ENCODE measurements at places on chromosomes 1 and 21.
A peak's percentile ranks its signal among the peaks of the same experiment; 100 is the strongest.

DNA sequence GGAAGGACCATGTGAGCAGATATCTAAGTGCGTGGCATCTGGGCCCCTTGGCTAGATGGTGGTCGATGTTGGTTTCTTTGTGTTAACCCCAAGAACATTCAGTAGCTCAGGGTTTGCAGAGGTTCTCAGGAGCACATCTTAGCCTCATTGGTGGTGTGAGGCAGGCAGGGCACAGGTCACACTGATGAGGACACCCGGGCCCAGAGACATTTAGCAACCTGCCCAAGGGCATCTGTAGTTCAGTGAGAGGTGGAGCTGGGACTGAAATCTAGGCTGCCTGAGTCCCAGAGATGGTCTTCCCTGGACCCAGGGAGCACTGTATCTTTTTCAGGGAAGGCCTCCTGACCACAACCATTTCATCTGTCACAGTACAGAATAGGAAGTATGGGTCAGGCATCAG, 859 bp upstream of the SLC5A9 start:
- no peak for DNase-seq

- no peak for DNase-seq
Measured at GRCh38 chr1:75632350-75632949, 21.5 kb upstream of the SLC44A5 start.

- DNase-seq = no peak
Measured at GRCh38 chr1:223678841-223679240, 13.3 kb upstream of the CAPN8 start.

GRCh38 chr21:33206771-33207281, 22.9 kb upstream of the IFNAR2 start:
- DNase-seq = no peak

DNA sequence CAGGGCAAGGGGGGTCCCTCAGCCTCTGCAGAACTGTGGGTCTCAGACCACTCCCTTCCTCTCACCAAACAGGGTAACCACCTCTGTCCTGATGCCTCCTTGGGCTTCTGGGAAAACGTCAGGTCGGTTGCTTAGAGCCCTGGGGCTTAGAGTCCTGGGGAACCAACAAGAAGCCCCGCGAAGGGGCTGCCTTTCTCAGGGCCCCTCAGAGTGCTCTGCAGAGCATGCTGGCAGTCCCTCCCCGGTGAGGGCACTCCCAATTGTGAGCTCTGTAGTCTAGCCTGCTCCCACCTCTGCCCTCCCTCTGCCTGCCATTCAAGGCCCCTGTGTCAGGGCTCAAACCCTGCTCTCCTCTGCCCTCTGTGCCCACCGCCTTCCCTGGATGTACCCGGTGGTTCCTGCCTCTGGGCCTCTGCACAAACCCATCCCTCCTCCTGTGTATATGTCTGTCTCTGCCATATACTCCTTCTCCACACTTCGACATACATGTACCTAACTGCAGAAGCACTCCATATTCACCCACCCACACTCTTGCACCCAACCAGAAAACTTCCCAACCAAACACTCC, 92.3 kb downstream of the DMRTB1 start:
- no peak for DNase-seq

DNA sequence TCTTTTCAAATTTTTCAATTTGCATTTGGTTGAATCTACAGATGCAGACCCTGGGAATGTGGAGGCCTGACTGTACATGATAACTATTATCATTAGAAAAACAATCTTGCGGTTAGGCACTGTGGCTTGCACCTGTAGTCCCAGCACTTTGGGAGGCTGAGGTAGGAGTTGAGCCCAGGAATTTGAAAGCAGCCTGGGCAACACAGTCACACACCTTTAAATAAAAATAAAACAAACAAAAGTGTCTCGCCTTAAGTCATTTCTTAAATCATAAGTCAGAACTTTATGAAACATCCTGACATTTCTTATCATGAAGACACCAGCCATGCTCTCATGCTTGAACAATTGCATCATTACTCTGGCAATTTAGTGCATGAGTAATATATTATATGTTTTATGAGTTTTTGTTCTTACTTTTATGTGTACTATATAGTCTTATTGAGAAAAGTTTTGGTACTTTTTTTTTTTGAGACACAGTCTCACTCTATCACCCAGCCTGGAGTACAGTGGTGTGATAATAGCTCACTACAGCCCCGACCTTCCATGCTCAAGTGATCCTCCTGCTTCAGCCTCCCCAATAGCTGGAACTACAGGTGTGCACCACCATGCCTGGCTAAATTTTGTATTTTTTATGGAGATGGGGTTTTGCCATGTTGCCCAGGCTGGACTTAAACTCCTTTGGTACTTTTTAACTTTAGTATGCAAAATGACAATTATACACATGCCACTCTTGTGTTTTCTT, 7.8 kb downstream of the TBX19 start:
- DNase-seq = no peak

DNA sequence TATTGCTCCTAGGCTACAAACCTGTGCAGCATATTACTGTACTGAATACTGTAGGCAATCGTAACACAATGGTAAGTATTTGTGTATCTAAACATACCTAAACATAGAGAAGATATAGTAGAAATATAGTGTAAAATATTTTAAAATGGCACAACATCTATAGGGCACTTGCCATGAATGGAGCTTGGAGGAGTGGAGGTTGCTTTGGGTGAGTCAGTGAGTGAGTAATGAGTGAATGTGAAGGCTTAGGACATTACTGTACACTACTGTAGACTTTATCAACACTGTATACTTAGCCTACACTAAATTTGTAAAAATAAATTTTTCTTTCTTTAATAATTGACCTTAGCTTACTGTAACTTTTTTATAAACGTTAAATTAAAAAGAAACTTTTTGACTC, 7.9 kb downstream of the LEFTY2 start:
- no peak for DNase-seq

GRCh38 chr21:45170987-45171386, 96.6 kb downstream of the ADARB1 start:
- no peak for DNase-seq

- no peak for DNase-seq
Measured at GRCh38 chr1:66374561-66375111, 159.3 kb upstream of the SGIP1 start.

- no peak for DNase-seq
Measured at GRCh38 chr1:245084551-245084950, 70.2 kb upstream of the KIF26B start.

DNA sequence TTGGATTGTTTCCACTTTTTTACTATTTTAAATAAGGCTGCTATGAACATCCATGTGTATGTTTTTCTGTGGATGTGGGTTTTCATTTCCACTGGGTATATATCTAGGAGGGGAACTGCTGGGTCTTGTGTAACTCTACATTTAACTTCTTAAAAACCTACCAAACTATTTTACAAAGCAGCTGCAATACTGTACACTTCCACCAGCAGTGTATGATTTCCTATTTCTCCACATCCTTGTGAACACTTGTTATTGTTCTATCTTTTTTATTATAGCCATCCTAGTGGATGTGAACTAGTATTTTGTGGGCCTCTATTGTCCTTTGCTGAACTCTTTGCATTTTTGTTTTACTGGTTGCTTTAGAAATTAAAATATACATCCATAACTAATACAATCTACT, 33.4 kb downstream of the DIPK1A start:
- DNase-seq = no peak

DNA sequence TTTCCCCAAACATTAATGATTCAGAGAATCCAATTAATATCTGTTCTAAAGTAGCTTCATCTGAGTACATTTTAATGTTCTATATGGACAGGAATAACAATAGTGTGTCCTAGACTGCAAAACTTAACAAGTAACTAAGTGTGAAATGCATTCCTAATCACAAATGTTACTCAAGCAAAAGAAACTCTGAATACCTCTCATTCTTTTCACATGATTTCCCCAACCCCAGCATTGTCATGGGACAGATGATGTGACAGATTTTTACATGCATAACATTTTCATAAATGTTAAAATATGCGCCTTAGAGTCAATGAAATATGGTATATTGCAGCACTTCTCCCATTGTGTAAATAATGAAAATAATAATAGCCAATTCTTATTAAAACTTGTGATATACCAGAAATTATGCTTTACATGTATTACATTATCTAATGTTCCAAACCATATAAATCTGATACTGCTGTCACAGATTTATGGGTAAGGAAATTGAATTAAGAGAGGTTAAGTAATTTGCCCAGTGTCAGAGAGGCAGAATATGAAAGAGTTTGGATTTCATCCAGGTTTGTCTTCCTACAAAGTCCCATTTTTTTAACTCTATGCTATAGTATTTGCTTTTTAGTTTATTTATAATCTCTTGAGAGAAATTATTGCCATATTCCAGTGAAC, 269.4 kb downstream of the LRRC7 start:
- no peak for DNase-seq

GRCh38 chr1:58466630-58467241, 79.8 kb downstream of the OMA1 start:
- DNase-seq = no peak

- DNase-seq = no peak
Measured at GRCh38 chr1:160743266-160743665, 4.2 kb downstream of the SLAMF7 start.

DNA sequence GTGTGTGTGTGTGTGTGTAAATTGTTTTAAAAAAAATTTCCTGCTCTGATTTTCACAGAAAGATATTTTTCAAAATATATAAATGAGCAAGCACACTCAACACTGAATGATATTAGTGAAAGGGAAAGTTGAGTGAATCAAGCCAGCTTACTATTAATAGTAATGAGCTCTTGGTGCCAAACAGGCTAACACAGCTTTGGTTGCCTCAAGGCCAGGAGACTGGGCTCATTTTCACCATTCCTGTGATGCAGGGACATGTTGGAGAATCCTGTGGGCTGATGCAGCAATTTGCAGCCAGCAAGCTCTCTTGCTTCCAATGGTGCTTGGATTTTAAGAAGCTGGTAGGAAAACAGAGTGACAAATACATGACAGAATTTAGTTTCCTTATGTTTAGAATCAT, 30.2 kb downstream of the PLA2G4A start:
- DNase-seq = no peak

GRCh38 chr21:38949070-38949380, 143.3 kb downstream of the ETS2 start:
- no peak for DNase-seq

- DNase-seq = no peak
Measured at GRCh38 chr1:25617625-25618432, 1.2 kb downstream of the MAN1C1 start.

DNA sequence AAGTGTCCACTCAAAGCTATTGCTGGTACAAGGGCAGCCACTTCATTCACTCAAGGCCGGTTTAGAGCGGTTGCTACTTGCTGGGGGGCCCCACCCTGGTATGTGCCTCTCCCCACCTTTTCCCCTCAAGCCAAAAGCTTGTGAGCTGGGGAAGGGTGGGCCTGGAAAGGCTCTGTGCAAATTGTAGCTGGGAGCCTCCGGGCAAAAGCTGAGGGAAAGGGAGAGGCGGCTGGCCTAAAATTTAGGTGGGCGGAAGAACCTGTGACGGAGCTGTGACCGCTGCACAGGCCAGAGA, 306 bp upstream of the SH3D21 start:
- no peak for DNase-seq

DNA sequence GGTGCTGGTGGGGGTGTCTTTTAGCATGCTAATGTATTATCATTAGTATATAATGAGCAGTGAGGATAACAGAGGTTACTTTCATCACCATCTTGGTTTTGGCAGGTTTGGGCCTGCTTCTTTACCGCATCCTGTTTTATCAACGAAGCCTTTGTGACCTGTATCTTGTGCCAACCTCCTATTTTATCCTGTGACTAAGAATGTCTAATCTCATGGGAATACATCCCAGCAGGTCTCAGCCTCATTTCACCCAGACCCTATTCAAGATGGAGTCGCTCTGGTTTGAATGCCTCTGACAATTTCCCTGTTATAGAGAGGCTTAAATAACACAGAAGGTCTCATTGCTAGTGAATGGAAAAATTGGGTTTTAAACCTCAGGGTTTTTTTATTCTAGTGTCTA, 300.8 kb upstream of the PROX1 start:
- DNase-seq = no peak

DNA sequence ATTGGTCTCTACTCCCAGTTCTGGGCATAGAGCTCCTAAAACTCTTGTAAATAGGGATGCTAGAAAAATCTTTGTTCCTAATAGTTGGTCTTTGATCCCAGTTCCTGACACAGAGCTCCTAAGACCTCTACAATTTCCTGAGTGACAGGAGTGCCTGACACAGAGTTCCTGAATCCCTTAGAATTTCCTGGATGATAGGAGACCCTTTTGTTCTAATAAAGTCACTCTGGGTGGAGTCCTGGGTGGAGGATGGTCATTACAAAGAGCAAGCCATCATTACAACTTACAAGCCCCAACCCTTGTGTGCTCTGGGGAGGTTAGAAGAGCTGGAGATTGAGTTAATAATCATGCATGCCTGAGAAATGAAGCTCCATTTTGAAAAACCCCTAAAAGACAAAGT, 58.4 kb downstream of the ZZZ3 start:
- no peak for DNase-seq

- DNase-seq = no peak
Measured at GRCh38 chr1:20494609-20495311, 8.8 kb upstream of the CAMK2N1 start.

GRCh38 chr1:247491328-247491727, 33.4 kb upstream of the OR2B11 start:
- no peak for DNase-seq

- no peak for DNase-seq
Measured at GRCh38 chr1:115978292-115978941, 2.1 kb downstream of the SLC22A15 start.

- no peak for DNase-seq
Measured at GRCh38 chr1:184322253-184322652, 64.6 kb upstream of the C1orf21 start.

GRCh38 chr1:2025491-2025981, 6.4 kb downstream of the GABRD start:
- peak; percentile 19 for DNase-seq

- DNase-seq = no peak
Measured at GRCh38 chr21:33698087-33698860, 56.0 kb downstream of the ITSN1 start.

- no peak for DNase-seq
Measured at GRCh38 chr21:46346296-46347202, 22.6 kb downstream of the PCNT start.

DNA sequence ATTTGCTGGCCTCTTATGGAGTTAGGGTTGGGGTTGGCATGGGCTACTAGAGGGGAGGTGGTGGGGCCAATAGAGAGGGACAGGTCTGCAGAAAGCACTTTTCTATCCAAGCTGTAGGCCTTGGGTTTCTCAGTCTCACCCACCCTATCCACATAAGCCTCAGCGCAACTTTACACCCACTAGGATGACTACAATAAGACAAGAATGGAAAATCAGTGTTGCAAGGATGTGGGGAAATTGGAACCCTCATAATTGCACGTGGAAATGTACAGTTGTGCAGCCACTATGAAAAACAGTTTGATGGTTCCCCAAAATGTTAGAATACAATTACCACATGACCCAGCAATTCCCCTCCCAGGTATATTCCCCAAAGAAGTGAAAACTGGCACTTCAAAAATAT, 14.0 kb upstream of the GSTM4 start:
- no peak for DNase-seq

All from thymus (tissue), 14 donors.